ENCODE measurements at places on chromosomes 16 and 17.
A peak's percentile ranks its signal among the peaks of the same experiment; 100 is the strongest.

- DNase-seq = no peak
Observed at GRCh38 chr17:39169101-39169500, 3.1 kb upstream of the ARL5C start.

DNA sequence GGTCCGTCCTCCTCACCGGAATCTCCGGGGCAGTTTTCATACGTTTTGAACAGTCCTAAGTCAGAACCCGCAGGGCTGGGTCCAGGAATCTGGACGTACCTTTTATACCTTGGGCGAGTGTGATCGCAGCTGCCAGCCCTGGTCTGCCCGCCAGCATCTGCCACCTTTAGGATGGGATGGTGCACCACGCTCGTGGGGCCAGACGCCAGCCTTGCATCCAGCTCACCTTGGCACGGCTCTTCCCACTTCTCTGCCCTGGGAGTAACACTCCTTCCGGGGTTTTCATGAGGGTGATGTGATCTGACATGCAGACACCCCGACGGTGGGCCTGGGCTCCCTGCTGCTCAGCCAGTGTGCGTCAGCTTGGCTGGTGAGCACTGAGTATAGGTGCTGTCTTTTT is 66.6 kb upstream of the ZNF469 start:
- no peak for DNase-seq

- no peak for DNase-seq
Observed at GRCh38 chr17:79216826-79217225, 142.2 kb downstream of the ENGASE start.

DNA sequence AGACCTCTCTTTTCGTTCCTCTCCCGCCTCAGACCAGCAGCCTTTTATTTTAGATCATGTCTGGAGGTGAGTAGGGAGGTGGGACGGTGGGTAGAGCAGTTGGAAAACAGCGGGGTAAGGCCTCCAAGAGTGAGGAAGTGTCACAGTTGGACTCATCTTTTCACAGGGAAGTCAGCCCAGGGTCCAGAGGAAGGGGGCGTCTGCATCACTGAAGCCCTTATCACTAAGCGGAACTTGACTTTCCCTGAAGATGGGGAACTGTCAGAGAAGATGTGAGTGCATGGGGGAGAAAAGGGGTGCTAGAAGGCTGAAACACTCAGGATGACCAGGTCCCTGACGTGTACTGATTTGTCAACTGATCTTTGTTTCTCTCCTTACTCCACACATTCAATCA is 461 bp downstream of the LRRC46 start:
- DNase-seq = no peak

DNA sequence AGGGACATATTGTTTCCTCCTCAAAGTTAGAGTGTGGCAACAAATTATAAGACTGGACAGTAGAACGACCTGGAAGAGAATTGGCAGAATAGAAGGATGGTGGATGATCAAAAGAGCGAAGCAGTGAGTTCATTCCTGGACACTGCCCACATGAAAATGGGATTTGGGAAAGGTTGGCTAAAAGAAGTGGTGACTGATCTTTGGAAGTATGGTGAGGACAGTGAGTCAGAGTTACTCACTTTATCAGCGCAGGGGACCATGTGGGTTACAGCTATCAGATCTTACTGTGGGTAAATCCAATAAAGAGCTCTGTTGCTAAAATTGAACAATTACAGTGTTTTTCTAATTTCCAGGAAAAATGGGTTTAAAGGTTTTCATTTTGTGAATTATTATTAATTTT is 2.7 kb upstream of the TANC2 start:
- DNase-seq = peak; percentile 73
